ENCODE measurements at places on chromosomes 1 and 21.

- DNase-seq = no peak
Measured at GRCh38 chr1:79777481-79778219, 771.1 kb upstream of the ADGRL4 start.

DNA sequence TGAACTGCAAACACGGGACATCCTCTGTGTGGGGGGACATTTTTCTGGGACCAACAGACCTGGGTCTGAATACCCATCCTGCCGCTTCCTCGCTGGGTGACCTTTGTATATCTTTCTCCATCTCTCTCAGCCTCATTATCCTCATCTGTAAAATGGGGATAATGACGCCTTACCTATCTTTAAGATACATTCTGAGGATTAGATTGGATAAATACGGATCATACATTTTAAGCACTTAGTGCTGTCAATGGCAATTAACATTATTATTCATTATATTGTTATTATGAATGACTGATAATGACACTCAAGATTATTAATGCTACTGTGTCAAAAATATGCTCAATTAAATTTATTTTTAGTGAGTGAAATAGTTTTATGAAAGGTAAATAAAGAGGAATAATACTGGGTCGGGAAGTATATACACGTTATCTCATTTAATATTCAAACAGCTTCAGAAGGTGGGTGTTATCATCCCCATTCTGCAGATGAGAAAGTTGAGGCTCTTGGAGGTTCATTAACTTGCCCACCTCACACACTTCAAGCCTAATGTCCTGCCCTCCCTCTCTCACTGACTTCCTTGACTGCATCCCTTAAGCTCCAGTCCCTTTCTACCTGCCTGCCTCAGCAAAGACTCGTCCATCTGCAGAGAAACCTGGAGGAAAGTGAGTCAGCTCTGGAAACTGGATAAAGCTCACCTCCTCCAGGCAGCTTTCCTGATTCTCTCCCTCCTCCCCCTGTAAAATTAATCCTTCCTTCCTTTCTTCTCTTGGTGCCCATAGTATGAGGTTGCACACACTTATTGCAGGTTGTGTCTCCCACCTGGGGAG is 120.7 kb upstream of the JUN start:
- DNase-seq = no peak

DNA sequence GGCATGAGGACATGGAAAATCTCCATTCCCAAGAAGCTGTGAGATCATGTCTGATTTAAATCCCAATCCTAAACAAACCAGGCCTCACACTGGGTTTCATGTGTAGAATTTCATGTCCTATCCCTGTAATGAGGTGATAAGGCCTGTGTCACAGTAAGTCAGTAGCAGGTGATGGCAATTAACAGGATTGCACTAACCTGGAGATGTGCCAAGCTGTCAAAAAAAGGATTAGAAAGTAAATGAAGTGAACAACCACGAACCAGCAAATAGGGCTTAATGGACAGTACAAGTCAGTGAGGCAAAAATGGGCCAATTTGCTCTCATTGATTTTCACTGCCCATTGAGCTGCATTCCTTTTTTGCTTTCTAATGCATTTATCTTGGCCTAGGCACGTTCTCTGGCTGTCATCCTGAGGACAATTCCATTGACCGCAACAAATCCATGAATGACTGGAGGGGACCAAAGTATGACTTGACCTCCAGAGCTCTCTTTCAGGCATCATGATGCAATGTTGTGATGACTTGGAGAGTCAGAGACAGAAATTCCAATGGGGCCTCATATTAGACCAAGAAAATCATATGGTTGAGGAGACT is 673.6 kb upstream of the ADGRL2 start:
- no peak for DNase-seq

GRCh38 chr1:96723377-96723776 is 1.8 kb downstream of the PTBP2 start:
- DNase-seq = no peak

GRCh38 chr1:15035236-15035635 is 118.3 kb upstream of the TMEM51 start:
- no peak for DNase-seq

DNA sequence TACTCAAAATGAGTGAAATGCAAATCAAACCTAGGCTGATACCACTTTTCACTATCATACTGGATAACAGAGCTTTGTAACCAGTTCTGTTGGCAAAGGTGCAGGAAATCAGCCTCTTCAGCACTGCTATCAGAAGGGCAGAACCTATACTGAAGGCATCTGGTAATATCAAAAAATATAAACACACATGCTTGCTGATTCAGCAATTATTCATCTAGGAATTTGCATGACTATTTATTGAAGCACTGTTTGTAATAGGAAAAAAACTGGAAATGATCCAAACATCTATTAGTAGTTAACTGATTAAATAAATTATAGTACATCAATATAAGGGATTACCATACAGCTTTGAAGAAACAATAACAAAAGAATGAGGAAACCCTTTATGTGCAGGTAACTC is 21.4 kb downstream of the ARHGAP29 start:
- no peak for DNase-seq
